ENCODE measurements at places on chromosomes 7 and 10.

DNA sequence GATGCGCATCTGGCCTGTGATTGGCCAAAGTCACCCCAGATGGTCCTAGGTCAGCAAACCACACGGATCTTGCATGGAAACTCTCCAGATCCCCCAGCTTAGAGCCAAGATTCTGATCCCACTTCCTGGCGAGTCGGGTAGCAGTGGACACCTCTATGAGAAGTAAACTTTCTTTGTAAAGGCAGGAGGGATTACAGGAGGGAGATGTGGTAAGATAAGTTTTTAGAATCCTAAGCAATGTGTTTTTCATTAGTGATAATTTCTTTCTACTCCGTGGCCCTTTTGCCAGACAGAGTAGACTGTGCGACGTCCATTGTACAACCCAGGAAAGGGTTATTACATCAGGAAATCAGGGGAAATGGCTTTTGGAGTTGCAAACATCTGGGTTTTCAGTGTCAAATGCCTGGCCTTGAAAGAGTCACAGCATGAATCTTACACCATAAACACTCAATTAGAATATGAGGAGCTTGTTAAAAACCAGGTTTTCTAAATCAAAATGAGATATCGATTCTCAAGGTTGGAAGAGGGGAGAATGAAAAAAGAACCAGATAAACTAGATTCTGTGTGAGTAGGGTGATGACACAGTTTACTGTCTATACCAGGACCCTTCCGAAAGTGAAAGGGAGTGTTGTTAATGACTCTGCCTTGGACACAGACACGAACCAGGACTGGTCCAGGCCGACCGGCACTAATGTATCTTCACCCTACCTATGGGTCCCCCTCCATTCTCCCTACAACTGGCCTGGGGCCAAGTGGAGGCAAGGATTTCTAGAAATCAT is 61.9 kb upstream of the WAC start:
- no peaks in the 10 kb centered on the region for H3K36me3 ChIP-seq
- H3K27me3 ChIP-seq: no peaks in the 10 kb centered on the region
- H3K27ac ChIP-seq: no peak overlapping the region
- H3K4me1 ChIP-seq: no peaks in the 10 kb centered on the region
- no peak overlapping the region for H3K4me3 ChIP-seq
- DNase-seq: no peak

- DNase-seq: no peak
- no peaks in the 10 kb centered on the region for H3K4me1 ChIP-seq
- H3K4me3 ChIP-seq: no peak overlapping the region
- no peaks in the 10 kb centered on the region for H3K36me3 ChIP-seq
Observed at GRCh38 chr7:95904099-95904498, 131.7 kb downstream of the DYNC1I1 start.

- no peak overlapping the region for H3K27ac ChIP-seq
- H3K36me3 ChIP-seq: peaks cover 4% of the 10 kb centered on the region
- no peak overlapping the region for H3K4me3 ChIP-seq
- no peaks in the 10 kb centered on the region for H3K27me3 ChIP-seq
- no peaks in the 10 kb centered on the region for H3K4me1 ChIP-seq
Observed at GRCh38 chr7:108486291-108486966, 30.2 kb upstream of the NRCAM start.

DNA sequence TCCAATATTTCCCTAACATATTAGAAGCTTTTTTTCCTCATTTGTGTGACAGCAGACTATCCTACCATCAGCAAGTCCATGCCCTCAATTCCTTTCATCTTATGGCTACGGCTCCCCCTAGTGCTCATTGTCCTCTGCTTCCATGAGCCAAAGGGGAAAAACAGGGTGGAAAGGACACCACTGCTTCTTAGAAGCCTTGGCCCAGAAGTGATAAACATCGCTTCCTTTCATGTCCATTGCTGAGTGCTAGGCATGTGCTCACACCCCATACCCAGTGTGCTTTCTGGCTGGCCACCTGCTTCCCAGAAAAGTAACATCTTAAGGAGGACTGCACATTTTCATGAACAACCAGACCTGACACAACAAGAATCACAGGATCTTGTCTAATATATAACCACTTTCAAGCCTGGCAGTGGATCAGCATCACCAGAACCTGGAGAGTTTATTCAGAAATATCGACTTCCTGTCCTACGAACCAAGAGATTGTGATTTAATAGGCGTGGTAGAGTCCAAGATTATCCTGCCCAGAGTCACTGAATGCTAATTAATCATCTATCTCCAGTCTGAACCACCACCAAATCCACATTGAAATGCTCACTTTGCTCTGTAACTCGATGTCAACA is 650.5 kb upstream of the SORCS1 start:
- no peak for DNase-seq
- H3K4me3 ChIP-seq: no peak overlapping the region
- no peaks in the 10 kb centered on the region for H3K4me1 ChIP-seq
- H3K27ac ChIP-seq: no peak overlapping the region
- H3K36me3 ChIP-seq: no peaks in the 10 kb centered on the region
- no peaks in the 10 kb centered on the region for H3K27me3 ChIP-seq

GRCh38 chr10:91287276-91287675 is 66.8 kb downstream of the PCGF5 start:
- H3K4me1 ChIP-seq: no peaks in the 10 kb centered on the region
- no peaks in the 10 kb centered on the region for H3K27me3 ChIP-seq
- no peak for DNase-seq
- H3K4me3 ChIP-seq: no peak overlapping the region
- H3K27ac ChIP-seq: no peak overlapping the region
